ENCODE measurements at places on chromosomes 7 and 10.
A peak's percentile ranks its signal among the peaks of the same experiment; 100 is the strongest.

- DNase-seq, result no peak
Observed at GRCh38 chr10:117987244-117987909, 59.4 kb downstream of the RAB11FIP2 start.

DNA sequence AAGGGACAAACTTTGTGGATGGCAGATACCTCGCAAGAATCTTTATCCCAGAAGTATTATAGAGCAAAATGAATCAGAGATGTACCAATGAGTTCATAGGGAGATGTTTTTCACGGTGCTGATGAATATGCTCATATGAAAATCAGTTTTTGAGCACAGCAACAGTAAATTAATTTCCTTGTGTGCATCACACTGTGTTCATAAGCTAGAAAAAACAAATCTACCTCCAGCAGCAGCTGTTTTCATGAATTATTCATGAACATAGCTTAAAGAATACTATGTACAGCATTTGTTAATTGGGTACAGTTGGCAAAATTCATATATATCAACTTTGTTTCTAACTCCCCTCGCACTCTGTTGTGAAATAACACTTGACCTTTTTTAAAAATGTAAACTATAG lies 809.8 kb downstream of the GRM8 start:
- no peak for DNase-seq

DNA sequence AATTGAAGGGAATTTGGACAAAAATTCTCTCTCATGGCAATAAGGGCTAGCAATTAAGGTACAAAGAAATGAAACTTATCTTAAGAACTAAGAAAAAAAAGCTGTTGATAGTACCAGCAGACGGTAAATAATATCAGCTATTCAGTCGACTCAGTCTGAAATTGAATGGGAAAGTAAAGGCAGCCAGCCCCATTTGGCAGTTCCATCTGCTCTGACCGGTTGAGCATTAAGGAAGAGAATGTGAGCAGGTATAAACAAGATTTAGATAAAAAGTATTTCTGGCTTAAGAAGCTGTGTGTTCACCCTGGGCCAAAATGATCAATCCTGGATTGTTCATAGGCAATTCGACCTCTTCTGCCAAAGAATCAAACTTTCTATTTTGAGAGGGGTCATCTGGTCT lies 154.6 kb upstream of the NPVF start:
- no peak for DNase-seq

- no peak for DNase-seq
Observed at GRCh38 chr10:50396491-50397311, 145.4 kb upstream of the ASAH2 start.

GRCh38 chr7:106643216-106644000 lies 17.6 kb downstream of the CCDC71L start:
- no peak for DNase-seq

DNA sequence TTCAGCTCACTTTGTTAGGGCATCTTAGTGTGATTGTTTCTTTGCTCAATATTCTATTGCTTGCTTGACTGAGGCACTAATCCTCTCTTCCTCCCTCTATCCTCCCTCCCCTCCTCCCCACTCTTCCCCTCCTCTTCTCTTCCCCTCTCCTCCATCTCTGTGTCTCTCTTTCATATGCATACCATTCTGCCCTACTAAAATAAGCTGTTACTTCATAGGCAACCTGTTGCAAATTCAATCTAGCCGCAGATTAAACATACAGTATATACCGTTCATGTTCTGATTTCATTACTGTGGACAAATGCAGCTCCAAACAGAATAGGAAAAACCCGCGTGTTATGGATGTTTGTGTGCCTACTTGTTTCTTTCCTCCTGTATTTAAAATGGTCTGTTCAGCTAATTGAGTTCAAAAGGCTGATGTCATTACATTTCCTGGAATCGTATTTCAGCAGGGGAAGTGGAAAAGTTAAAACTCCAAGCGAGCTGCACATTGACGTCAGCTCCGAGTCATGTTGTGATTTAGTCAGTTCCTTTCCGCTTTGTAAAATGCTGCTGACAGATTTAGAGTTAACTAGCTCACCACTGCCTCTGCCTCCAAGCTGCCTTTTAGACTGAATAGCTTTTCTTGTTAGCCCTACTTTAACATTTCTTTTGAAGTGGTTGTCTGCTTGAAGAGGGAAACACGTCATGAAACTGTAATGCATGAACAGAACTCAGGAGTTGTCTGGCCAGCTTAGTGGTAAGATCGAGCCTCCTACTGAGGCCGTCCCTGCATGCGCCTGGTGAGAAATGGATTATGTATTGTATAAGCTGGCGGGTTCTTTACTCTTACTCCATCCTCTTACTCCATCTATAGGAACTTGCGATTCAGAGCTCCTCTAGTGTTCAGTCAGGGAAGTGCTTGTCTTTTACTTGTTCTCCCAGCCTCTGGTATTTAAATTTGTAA lies 69.0 kb downstream of the CREM start:
- DNase-seq, result peak; percentile 65

DNA sequence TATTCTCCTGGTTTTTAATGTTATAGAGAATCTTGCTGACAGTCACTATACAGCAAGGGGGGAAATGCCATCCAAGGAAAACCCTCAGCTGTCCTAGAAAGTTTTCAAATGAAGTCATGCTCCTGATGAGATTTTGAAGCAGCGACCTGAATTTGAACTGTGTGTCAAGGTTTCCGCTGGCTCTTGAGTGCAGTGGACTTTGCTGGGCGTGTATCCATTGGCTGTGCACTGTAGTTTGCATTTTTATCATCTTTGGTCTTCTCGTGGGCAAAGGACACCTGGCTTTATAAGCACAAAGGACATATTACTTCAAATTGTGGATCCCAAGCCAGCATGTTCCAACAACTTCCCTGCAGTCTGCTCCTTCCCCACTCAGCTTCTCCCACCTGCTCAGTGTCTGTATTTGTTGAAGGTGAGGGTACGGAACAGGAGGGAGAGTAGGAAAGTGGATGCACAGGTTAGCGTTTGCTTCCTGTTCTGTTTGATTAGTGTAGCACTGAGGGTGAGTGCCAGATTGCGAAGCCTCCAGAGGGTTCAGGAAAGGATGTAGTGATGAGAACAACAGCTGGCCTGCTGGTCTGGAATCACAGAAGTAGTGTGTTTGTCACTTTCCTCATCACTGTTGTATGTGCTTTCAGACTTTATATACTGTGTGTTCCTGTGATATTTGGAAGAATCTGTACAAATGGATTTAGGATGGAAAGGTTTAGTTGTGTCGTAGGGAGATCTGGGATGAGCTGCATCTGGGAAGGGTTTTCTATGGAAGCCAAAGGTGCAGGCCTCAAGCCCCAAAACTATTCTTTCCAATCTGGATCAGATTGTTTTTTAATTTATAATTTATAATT lies 204.8 kb downstream of the BMPER start:
- no peak for DNase-seq

- DNase-seq, result no peak
Observed at GRCh38 chr7:131010717-131011431, 276.9 kb upstream of the KLF14 start.

DNA sequence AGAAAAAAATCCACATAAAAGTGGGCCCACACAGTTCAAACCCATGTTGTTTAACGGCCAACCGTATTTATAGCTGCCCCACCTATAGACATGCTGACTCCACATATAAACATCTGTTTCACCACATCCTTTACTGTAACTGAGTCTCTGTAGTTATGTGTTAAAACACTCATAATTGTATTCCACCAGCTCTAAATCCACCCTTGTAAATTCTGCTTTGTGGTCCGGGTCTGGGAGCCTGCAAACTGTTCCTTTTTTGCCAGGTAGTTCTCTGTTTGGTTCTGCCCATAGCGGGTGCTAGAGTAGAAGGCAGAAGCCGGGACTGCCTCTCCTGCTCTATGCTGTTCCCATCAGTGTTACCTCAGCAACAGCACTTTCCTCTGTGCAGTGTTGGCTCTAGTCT lies 20.2 kb upstream of the FHIP2A start:
- no peak for DNase-seq

GRCh38 chr10:24385776-24386175 lies 176.8 kb downstream of the KIAA1217 start:
- no peak for DNase-seq

- DNase-seq, result no peak
Observed at GRCh38 chr7:108062250-108063014, 59.5 kb upstream of the LAMB1 start.

DNA sequence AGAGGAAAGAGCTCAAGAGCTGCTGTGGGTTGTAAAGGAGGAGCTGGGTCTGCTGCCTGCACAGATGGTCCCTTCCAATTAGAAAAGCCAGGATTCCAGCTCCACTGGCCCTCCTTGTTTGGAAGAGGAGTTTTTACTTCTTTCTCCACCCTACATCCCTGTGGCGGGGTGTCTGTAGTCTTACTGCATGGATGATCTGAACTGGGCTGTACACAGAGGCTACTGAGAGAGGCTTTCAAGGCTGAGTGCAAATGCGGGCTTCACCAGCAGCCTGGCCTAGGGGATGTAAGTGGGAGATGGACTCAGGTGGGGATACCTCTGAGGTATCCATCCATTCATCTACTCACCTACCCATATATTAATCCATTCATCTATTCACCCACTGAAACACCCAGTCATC lies 7.1 kb upstream of the CXCL12 start:
- no peak for DNase-seq

- peak; percentile 75 for DNase-seq
Observed at GRCh38 chr7:151232917-151233701, 826 bp downstream of the CHPF2 start.

- DNase-seq, result no peak
Observed at GRCh38 chr10:52280051-52280450, 34.0 kb upstream of the DKK1 start.

- DNase-seq, result no peak
Observed at GRCh38 chr7:1922870-1923236, 252.8 kb downstream of the ELFN1 start.

GRCh38 chr7:22219036-22219435 lies 137.9 kb downstream of the RAPGEF5 start:
- no peak for DNase-seq

GRCh38 chr7:53191836-53192443 lies 156.5 kb downstream of the POM121L12 start:
- DNase-seq, result no peak

DNA sequence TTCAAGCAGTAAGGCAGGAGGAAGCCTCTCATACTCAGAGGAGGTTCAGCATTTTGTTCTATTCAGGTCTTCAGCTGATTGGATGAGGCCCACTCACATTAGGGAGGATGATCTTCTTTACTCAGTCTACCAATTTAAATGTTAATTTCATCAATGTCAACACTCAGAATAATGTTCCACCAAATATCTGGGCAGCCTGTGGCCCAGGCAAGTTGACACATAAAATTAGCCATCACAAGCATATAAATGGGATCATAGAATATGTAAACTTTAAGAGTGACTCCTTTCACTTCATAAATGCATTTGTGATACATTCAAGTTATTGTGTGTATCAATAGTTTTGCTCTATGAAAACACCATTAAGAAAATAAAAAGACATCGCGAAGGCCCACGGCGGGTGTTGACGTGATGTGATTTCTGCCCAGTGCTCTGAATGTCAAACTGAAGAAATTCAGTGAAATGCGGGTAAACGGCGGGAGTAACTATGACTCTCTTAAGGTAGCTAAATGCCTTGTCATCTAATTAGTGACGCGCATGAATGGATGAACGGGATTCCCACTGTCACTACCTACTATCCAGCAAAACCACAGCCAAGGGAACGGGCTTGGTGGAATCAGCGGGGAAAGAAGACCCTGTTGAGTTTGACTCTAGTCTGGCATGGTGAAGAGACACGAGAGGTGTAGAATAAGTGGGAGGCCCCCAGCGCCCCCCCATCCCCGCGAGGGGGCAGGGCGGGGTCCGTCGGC lies 536.1 kb upstream of the AUTS2 start:
- no peak for DNase-seq

GRCh38 chr7:43649755-43650274 lies 66.9 kb downstream of the STK17A start:
- no peak for DNase-seq

DNA sequence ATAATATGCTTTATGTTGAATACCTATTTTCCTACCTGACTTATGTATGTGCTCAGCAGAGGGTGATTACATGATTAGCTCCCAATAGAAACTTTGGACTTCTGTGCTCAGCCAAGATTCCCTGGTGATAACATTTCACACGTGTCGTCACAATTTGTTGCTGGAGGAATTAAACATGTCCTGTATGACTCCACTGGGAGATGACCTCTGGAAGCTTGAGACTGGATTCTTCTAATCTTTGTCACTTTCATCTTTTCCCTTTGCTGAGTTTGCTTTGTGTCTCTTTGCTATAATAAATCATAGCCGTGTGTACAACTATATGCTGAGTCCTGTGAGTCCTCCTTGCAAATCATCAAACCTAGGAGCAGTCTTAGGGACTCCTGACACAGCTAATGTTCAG lies 120.9 kb upstream of the LRRTM3 start:
- no peak for DNase-seq

- DNase-seq, result no peak
Observed at GRCh38 chr10:36224431-36224985, 582.4 kb upstream of the FZD8 start.

DNA sequence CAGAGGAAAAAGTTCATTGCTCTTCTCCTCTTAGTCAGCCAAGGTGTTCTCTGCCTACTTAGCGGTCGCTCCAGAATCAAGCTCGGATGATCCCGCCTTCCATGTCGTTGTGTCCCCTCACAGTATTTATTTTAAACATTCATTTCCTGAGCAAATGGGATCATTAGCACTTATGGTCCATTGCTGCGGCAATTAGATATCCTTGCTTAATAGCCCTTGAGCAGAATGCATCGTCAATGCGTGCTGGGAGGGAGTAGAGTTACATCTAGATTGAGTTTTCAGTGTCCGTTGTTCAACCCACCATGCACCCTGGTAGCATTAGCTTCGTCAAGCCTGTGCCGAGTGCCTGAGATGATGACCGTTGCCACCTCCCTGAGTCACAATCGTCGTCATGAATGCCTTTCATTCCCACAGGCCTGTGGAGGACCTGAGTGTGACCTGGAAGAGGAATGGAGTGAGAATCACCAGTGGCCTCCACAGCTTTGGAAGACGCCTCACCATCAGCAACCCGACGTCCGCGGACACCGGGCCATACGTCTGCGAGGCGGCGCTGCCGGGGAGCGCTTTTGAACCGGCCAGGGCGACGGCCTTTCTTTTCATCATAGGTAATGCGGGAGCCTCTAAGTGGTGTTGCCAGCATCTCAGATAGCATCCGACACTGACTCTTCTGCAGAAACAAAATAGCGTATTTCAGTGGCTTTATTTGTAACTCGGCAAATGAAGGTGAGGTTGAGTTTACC lies 650.4 kb downstream of the SDK1 start:
- no peak for DNase-seq
